H9 (cell line): ENCODE measurements at places on chromosomes 2 and 18.

GRCh38 chr18:65990944-65991708, 240.3 kb downstream of the CDH7 start:
- H3K27ac ChIP-seq, result no peak overlapping the region
- no peaks in the 10 kb centered on the region; the same call in 2 of the 3 replicates for H3K36me3 ChIP-seq
- H3K4me3 ChIP-seq, result no peak overlapping the region
- H3K4me1 ChIP-seq, result no peaks in the 10 kb centered on the region
- no peaks in the 10 kb centered on the region for H3K27me3 ChIP-seq

- no peak overlapping the region for H3K4me3 ChIP-seq
- no peak for DNase-seq
- no peaks in the 10 kb centered on the region; the same call in 1 of the 2 replicates for H3K36me3 ChIP-seq
- H3K4me1 ChIP-seq, result peaks cover 2% of the 10 kb centered on the region; the same call in 1 of the 2 replicates
These were observed 371.5 kb downstream of the NUP35 start for GRCh38 chr2:183495589-183496267.

DNA sequence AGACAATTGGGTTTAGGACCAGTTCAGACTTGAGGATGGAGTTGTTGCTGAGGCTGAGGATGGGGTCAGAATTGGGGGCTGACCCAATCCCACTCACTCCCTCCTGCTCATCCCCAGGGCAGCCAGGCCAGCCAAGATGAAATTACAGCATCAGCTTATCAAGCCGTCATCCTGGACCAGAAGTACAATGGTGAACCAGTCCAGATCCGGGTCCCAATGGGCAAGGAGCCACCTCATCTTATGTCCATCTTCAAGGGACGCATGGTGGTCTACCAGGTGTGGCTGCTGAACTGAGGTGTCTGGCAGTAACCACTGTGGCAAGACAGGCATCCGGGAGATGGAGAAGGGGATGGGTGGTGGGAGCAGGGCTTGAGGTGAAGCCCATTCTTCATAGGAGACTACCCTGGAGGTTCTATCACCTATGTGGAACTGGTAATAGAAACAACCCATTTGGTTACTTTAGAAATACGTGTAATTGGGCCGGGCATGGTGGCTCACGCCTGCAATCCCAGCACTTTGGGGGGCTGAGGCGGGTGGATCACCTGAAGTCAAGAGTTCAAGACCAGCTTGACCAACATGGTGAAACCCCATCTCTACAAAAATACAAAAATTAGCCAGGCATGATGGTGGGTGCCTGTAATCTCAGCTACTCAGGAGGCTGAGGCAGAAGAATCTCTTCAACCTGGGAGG, 13.9 kb downstream of the VIL1 start:
- H3K27ac ChIP-seq, result no peak overlapping the region
- no peaks in the 10 kb centered on the region for H3K4me1 ChIP-seq
- no peaks in the 10 kb centered on the region for H3K27me3 ChIP-seq
- DNase-seq, result no peak
- no peaks in the 10 kb centered on the region for H3K36me3 ChIP-seq

DNA sequence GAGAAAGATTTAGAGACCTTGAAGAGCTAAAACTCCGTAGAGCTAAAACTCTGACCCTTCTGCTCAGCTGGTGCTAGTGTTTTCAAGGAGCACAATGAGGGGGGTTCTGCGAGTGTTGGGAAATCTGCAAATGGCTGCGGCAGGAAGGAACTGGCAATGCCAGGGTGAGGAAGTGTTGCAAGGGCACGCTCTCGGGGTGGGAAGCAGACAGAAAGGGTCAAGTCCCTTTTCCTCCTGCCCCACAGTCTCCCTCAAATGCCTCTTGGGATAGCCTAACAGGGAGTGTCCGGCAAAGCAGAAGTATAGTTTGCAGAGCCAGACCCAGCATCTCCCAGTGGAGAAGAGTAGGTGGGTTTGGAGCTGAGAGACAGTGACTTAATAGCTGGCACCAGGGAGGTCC, 60.5 kb downstream of the NCAPH start:
- DNase-seq, result no peak
- no peaks in the 10 kb centered on the region for H3K27me3 ChIP-seq
- no peak overlapping the region for H3K27ac ChIP-seq
- H3K4me3 ChIP-seq, result no peak overlapping the region
- H3K36me3 ChIP-seq, result no peaks in the 10 kb centered on the region

DNA sequence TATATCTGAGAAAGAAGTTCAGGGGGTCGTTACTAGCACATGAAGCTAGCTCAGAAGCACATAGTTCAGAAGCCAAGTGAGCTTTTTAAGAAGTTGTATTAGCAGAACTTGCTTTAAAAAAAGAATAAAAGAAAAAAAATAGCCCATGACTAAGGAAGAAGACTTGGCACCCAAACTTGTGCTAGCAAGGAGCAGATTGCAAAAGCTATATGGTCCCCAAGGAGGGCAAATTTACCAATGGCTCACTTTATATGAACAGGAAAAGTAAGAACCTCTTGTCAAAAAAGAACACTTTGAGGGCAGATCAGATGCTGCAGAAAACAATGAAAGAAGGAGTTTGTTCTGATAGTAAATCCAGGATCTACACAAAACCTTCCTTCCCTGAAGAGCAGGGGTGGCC, 486.5 kb upstream of the ACVR2A start:
- no peaks in the 10 kb centered on the region for H3K27me3 ChIP-seq
- H3K36me3 ChIP-seq, result no peaks in the 10 kb centered on the region
- DNase-seq, result no peak

- no peak for DNase-seq
- peaks cover 12% of the 10 kb centered on the region; the same call in 1 of the 2 replicates for H3K4me1 ChIP-seq
- H3K27ac ChIP-seq, result no peak overlapping the region
These were observed 2.9 kb downstream of the TNFRSF11A start for GRCh38 chr18:62327977-62328376.

DNA sequence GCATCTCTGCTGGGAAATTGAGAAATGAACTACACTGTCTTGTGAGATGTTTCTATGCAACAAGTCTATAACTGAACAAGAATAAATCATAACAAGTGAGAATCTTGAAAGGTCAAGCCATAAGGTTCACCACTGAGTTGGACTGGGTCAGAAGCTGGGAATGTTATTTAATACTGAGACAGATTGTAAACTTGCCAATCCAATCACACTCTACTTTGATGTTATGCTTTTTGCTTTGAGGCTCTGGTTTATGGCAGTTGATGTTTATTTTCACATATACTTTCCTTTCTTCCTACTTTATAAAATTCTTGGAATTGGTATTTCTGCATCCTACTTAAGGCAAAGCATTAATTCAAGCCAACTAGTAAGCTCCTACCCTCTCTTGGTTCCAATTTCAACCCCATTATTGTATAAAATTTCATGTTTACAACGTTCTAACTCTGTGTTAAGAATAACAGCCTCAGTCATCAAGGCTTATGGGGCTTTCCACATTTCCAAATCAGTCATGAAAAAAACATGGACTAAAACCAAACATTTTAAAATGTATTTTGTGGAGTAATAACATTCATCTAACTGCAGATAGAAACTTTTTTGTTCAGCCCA, 533.4 kb downstream of the NYAP2 start:
- DNase-seq, result no peak
- no peaks in the 10 kb centered on the region for H3K27me3 ChIP-seq
- no peak overlapping the region for H3K4me3 ChIP-seq
- no peaks in the 10 kb centered on the region; the same call in 2 of the 3 replicates for H3K36me3 ChIP-seq

DNA sequence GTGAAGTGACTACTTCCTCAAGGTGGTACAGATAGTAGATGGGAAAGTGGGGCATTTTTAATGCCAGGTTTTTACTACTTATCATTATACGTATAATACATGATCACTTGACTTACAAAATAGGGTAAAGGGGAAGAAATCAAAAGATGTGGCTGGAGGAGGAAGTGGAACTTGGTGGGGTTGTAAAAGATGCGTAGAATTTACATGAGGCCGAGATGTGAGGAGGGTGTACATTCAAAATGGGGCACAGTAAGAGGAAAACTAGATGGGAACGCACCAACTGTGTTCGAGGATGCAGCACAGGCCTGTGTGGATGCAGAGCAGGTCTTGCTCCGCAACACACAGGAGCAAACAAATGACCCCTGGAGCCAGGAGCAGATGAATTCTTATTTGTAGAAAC, 403.3 kb downstream of the TXNL1 start:
- H3K4me1 ChIP-seq, result no peaks in the 10 kb centered on the region
- no peak overlapping the region for H3K27ac ChIP-seq
- no peaks in the 10 kb centered on the region for H3K36me3 ChIP-seq
